ENCODE measurements at places on chromosomes 16 and 17.
A peak's percentile ranks its signal among the peaks of the same experiment; 100 is the strongest.

- peak; percentile 85 for DNase-seq
Observed at GRCh38 chr16:84672276-84673202, 24.2 kb downstream of the KLHL36 start.

GRCh38 chr16:85660843-85661739 is 27.7 kb downstream of the GINS2 start:
- no peak for DNase-seq

DNA sequence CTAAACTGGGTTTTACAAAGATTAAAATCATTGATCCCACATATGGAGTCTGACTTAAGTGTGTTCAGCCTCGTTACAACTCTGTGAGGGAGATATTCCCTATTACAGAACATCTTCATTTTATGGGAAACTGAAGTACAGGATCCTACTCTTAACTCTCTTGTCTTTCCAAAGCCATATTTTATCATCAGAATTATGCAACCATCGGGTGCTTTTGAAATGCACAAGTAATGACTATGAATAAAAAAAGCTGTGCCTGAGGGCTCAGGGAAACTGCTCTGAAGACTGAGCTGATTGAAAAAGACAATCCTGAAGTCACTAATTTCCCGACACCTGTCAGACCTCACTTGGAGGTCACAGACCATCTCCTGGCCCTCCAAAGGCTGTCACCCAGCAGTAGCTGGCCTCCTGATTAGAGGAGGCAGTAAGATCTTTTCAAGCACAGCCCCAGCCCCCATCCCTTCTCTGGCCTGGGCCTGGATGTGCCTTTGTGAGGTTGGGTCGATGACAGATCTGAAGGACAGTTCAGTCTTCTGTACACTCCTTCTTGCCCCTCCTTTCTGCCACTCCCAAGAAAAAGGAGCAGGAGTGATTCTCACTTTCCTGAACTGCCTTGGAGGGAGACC is 5.6 kb downstream of the AKAP1 start:
- no peak for DNase-seq

- no peak for DNase-seq
Observed at GRCh38 chr17:34140006-34140405, 115.1 kb upstream of the CCL2 start.

GRCh38 chr16:11328172-11329070 is 16.8 kb upstream of the RMI2 start:
- DNase-seq, result peak; percentile 51

DNA sequence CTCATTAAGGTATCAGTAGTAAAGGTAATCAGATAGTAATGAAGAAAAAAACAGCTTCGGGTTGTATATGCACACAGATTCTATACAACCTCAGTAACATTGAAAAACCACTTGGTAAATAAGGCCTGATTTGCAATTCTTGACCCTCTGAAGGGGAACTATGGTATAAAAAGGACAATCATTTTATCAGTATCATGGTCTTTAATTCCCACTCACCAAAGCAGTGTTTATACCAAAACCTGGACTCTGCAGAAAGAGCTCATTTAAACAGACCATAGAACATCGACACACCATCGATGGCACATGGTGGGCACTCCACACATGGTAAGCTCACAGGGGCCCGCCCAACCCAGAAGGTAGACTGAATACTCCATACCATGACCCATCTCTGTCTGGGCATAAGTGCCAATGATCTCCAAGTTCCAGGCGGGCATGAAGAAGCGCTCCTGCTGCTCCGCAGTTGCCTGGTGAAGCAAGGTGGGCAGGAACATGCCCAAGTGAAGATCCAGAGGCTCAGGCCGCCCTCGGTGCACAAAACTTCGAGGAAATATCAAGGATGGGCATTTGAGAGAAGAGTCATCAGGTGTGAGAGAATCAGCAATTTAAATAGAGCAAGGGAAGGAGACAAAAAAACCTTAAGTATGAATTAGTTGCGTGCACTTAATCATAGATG is 19.0 kb downstream of the ACOX1 start:
- no peak for DNase-seq

- DNase-seq, result no peak
Observed at GRCh38 chr17:15384142-15384787, 42.9 kb upstream of the TEKT3 start.

- no peak for DNase-seq
Observed at GRCh38 chr16:563072-563644, 3.0 kb downstream of the PRR35 start.

- no peak for DNase-seq
Observed at GRCh38 chr17:8069587-8069860, 18.0 kb downstream of the ALOX12B start.

DNA sequence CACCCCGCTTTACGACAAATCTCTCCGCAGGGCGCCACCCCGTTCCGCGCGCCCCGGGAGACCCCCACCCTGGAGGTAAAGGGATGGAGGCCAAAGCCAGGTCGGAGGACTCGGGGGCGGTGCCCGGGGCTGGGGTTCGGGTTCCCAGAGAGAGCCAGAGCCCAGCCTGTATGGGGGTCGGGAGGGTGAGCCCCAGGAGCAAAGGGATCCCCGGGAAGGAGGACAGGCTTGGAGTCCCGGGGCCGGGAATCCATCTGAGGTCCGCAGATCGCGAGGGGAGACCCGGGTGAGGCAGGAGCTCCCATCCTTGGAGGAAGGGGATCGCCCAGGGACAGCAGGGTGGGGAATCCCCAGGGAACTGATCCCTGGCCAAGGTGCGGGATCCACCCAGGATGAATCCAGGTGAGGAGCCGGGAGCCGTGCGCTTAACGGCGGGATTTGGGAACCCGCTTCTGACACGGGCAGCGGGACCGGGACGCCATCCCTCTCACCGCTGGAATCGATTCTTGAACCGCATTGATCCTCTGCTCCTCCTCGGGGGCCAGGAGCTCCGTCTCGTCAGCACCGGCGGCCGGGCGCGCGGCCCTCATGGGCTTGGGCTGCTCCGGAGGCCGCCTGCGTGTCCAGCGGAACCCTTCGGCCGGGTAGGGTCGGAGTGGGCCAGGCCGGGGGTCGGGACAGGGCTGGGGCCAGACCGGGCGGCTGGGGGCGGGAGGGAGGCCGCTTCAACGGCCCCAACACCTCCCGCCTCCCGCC is at the start of gene MMD:
Gene MMD (minus strand): TSS at position 657 of the 756 bp plus-strand sequence. CDS start 140 bp downstream, at position 517.
- DNase-seq, result peak; percentile 22

DNA sequence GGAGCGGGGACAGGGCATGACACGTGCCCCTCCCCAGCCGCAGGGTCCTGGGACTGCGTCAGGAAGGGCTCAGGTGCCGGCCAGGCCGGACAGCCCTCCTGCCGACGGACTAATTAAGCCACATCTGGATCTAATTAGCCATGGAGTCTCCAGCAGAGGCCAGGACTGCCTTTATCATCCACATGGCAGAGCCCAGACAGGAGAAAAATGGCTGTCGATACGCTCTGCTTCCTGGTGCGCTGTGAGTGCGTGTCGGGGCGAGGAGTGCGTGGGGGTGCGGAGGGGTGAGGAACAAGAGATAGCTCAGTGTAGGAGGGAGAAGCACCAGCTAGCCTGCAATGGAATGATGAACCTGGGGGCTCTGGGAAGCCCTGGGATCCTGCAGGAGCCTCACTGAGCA is 218.8 kb downstream of the IRF8 start:
- no peak for DNase-seq

DNA sequence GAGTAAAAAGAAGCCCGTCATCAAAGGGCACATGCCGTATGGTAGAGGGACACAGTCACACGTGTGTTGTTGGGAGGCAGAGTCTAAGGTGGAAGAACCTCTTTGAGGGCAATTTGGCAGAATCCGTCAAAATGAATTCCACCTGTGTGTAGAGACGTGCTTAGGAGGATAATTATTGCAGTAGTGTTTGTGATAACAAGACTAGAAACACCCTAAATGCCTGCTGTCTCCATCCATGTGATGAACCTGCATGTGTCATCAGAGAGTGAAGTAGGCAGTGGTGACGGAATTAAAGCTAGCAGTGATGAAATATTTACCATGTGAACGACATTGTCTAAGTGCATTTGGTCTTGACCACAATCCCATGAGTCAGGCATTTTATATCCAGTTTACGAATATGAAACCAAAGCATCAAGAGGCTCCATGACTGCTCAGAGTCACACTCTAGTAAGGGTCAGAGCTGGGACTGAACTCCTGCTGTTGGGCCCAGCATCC is 61.3 kb upstream of the ADORA2B start:
- DNase-seq, result no peak

GRCh38 chr17:74767111-74767516 is 9.0 kb downstream of the NAT9 start:
- DNase-seq, result no peak

DNA sequence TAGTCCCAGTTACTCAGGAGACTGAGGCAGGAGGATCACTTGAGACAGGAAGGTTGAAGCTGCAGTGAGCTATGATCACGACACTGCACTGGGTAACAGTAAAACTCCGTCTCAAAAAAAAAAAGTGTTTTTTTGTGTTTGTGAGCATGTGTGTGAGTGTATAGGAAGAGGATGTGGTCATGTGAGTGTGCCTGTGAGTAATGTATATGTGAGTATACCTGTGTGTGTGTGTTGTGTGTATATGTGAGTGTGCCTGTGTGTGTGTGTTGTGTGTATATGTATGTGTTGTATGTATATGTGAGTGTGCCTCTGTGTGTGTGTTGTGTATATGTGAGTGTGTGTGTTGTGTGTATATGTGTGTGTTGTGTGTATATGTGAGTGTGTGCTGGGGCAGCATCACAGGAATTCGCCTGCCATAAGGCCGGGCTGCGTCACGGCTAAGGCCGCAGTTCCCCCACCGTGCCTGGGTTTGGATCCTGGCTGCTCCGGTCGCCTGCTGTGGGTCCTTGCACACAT is 21.4 kb upstream of the NPTX1 start:
- DNase-seq, result no peak

DNA sequence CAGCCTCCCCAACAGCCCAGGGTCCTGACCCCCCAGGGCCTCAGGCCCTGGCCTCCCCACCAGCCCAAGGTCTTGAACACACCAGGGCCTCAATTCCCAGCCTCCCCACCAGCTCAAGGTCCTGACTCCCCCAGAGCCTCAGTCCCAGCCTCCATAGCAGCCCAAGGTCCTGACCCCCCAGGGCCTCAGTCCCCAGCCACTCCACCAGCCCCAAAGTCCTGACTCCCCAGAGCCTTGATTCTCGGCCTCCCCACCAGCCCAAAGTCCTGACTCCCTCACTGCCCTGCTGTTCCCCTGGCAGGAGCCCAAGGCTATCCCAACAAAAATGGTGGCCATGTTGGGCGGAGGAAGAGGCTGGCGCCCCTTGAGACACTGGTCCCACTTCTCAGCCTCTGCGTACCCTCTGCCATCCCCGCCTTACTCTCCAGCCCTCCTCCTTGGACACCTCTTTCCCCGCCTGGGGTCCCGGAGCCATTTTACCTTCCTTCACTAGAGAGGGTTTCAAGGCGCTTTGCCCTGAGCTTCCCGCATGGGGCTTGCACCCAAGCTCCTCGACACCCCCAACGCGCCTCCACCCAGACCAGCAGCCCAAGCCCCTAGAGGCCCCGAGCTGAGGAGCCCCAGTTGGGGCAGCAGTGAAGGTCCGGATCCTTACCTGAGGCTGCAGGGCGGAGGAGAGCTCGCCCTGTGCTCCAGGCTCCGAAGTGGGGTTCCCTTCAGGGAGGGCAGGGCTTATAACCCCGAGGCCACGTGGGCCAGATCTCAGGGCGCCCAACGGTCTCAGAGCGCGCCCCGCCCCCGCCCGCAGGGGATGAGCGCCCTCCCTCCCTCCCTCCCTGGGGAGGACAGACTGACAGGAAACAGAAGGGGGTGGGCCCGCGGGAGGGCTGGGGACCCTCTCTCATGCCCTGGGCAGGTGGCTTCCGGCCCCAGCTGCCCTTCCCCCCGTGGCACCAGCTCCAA is 3.5 kb upstream of the TSPOAP1 start:
- peak; percentile 95 for DNase-seq

- DNase-seq, result no peak
Observed at GRCh38 chr17:28716740-28717577, 709 bp downstream of the RAB34 start.

GRCh38 chr16:85139881-85140339 is 27.6 kb upstream of the CIBAR2 start:
- DNase-seq, result no peak

GRCh38 chr17:49890077-49890821 is 42.4 kb upstream of the TAC4 start:
- DNase-seq, result no peak

DNA sequence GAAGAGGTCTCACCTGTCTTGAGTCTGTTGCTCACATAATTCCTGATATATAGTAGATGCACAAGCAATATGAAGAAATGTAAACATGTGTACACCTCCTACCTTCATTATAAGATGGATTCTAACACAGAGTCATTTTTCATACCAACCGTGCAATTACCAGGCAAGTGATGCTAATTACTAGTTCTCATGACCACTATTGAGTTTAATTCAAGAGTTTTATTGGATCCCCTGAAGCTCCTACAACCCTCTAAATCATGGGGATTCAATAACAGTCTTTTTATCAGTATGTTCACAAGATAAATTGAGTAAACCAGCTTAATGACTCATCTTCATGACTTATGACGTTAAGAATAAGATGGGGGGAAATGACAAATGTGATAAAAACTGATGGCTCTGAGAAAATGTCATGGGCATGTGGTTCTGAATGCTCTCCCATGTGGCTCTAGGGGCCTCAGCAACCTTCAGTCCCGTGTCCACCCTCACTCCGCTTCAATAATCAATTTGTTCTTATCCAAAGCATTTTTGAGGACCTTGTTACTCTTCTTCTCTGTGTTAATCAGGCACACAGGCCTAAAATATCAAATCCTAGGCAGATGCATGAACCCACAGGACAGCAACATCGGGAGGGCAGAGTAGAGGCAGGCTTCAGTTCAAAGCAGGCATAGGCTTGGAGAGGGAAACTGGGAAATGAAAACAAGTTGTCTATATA is 42.8 kb downstream of the PRAC1 start:
- DNase-seq, result no peak

GRCh38 chr16:83356266-83356665 is 451.5 kb upstream of the HSBP1 start:
- DNase-seq, result no peak

DNA sequence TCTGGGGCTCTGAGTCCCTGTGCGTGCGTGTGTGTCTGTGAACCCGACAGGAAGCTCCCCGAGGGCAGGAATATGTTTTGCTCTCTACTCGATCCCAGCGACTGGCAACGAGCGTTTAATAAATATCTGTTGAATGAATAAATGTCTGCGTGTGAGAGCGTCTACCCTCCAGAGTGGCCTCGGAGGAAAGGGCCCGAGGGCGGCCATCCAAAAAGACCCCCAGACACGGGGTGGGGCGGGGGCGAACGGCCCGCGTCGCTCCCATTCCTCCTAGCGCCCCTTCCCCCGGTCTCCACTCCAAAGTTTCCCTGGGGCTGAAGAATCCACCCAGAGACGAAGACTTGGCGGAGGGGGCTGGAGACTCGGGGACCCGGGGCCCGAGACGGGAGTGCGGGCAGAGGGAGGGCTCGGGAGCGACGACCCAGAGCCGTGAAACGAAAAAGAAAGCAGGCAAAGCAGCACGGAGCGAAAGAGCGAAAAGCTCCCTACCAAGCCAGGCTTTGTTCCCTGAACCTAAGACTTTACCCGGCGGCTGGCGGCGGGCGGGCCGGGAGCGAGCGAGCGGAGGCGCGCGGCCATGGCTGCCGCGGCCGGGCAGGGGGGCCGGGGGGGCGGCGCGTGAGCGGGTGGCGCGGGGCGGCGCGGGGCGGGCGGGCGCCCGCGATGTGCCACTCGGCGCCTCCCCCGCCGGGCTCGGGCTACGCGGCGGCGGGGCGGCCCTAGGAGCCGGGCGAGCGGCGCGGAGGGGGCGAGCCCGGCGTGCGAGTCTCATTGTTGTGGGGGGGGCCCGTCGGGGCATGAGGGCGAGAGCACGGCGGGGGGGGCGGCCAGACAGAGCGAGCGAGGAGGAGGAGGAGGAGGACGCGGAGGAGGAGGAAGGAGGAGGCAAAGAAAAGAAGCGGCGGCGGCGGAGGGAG is at the start of gene MLLT6:
Gene MLLT6 (plus strand): TSS at position 668 of the 917 bp plus-strand sequence. CDS start 360 bp downstream, outside the sequence.
- peak; percentile 87 for DNase-seq

Measured in activated CD8-positive, alpha-beta memory T cell treated with anti-CD3 and anti-CD28 coated beads, Interleukin-2, amount 50 U/mL, for 4 hours (primary cell).